ENCODE measurements at places on chromosomes 3 and 15.

GRCh38 chr3:50316657-50317242 lies 5.8 kb downstream of the HYAL2 start:
- DNase-seq = no peak

DNA sequence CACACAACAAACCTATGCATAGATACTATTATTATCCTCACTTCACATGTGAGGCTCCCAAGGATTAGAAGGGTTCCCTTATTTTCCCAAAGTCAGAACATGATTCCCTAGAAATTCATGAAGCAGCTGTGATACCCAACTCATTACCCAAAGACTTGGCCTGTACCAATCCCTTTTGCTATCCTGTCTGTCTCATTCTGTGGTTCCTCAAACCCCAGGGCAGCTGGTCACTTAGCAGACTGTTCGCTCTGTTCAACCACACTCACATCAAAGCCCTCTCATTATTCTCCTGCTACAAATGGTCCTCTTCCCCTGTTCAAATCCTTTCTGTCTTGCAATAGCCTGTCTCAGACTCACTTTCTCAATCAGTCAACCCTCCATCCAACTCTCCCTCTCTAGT lies 154.3 kb upstream of the TRIM42 start:
- DNase-seq = no peak

DNA sequence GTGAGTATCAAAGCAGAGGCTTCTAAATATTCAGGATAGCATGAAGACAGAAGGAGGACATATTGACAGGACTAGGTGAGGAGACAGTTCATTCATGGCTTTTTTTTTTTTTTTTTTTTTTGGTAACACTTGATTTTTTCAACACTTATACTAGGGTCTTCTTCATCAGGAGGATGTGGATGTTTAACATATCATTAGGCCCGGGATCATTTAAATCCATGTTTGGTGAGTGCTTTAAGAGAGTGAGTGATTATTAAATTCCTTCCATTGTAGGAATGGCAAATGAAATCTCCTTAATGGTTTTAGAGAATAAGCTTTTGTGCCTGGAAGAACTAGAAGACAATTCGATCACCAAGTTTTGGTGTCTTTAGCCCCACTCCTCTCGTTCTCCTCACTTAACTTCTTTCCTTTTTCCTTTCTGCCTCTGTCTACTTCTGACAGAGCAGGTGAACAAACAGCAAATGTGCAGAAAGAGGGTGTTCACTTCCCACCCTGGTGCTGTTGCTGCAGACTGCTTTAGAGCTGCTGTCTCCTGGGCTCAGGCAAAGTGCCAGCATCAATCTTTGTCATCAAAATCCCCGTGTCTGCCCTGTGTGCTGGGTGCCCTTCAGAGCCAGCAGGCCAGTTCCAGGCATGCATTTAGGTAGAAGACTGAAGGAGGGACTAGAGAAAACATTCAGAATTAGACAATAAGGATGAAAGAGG lies 35.6 kb upstream of the RAB11A start:
- peak; percentile 71 for DNase-seq

DNA sequence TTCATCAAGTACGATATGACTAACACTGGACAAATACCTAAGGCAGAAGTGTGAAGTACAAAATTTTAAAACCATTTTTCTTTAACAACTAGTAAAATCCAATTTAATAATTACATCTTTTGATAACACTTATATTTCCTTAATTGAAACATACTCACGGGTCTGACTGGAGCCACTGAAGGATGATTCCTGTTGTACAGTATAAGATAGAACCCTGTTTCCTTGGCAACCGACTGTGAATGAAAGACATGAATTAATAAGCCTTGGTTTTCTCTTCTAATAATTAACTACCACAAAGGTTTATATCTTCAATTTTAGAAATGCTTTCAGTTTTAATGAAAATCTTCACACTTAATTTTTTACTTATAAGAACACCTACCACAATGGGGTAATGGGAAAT lies 19.4 kb downstream of the DHX36 start:
- DNase-seq = no peak

DNA sequence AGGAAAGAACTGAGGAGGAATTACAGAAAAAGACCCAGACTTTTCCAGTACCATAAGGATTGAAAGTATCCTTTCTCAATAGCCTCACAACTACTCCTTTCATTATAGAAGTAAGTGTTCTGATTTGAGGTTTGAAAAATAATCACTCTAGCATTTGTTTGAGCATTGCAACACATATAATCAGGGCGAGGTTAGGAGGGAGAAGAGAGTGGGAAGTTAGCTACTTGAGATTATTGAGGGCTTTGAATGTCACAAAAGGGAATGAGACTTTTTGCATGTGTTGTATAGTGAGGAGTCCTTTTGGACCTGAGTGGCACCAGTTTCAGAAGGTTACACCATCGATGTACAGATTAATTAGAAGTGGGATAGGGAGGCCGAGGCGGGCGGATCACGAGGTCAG lies 65.2 kb upstream of the TNIK start:
- DNase-seq = no peak

- no peak for DNase-seq
Observed at GRCh38 chr15:34732430-34732829, 22.4 kb downstream of the GJD2 start.

- no peak for DNase-seq
Observed at GRCh38 chr3:66394019-66394752, 106.6 kb downstream of the LRIG1 start.

DNA sequence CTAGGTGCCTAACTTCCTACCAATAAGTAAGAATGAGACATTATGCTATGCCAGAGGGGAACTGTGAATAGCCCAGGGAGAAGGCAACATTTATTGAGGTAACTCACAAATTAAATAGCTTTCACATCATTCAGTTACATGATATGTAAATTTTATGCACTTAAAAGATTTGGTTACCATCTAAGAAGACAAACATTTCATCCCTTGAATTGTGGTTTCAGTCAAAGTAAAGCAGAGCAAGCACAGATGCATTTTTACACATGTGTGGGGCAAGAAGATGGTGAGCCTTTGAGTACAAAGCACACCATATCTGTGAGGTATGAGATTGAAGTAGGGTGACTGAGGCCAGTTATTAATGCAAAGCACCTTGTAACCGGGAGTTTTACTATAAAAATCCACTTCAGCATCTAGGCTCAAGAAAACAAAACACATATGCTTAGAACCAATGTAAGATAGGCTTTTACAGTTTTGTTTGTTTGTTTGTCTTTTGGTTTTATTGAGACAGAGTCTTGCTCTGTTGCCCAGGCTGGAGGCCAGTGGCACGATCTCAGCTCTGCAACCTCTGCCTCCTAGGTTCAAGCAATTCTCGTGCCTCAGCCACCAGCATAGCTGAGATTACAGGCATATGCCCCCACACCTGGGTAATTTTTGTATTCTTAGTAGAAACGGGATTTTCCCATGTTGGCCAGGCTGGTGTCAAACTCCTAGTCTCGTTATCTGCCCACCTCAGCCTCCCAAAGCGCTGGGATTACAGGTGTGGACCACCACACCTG lies 3.5 kb downstream of the PLSCR2 start:
- no peak for DNase-seq

GRCh38 chr3:4065554-4065953 lies 237.6 kb upstream of the SETMAR start:
- no peak for DNase-seq

DNA sequence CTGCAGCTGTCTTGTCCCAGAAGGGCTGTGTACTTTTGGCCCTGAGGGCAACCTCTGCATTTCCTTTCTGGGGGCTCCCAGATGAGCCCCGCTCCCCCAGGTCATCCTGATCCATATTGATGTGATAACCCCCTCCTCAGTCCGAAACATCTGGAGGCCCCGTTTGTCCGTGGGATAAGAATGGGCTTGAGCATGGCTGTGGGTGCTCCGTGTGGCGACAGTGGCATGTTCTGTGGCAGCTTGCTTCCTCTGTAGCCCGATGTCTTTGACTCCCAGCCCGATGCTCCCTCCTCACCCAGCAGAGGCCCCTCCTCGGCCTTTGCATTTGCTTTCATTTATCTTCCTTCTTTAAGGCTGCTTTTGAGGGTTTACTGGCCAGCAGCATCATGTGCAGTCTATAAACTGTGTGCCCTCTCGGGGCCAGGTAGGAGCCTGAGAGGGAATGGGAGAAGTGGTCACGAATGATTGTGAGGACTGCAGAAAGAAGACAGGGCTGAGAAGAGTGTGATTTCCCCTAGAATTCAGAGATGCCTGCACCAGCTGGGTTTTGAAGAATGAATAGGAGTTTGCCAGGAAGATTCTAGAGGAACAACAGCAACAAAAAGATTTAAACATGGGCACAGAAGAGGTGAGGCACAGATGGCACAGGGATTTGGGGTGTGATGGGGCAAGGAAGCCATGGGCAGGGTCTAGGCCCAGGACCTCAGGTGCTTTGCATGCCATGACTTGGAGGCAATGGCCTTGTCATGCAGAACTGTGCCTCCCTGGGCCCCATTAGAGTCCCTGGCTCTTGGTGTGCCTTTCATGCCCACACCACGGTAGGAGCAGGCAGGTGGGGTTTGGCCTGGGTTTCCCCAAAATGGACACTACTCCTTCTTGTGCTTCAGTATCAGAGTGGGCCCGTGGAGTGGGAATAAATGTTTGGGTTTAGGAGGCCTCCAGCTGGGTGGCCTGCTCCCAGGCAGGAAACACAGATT lies 34.2 kb downstream of the APBA2 start:
- no peak for DNase-seq

GRCh38 chr15:90309020-90309419 lies 43.1 kb upstream of the ZNF774 start:
- no peak for DNase-seq

- no peak for DNase-seq
Observed at GRCh38 chr15:80216141-80216540, 35.9 kb downstream of the CTXND1 start.

DNA sequence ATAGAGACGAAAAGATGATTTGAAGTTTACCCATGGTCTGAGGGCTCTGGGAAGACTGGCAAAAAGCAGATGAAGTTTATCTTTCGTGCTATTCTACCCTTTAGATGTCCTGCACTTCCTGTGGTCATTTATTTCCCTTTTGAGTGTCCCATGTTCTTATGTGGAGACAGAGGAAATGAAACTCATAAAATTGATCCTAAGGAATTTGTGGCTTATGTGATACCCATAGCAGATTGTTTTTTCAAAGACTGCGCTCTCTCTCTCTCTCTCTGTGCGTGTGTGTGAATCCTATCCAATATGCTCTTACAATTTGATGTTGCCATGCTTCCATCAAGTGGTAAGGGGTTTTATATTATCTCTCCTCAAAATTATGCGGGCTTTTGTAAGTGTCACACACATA lies 607.5 kb upstream of the DPPA4 start:
- no peak for DNase-seq

DNA sequence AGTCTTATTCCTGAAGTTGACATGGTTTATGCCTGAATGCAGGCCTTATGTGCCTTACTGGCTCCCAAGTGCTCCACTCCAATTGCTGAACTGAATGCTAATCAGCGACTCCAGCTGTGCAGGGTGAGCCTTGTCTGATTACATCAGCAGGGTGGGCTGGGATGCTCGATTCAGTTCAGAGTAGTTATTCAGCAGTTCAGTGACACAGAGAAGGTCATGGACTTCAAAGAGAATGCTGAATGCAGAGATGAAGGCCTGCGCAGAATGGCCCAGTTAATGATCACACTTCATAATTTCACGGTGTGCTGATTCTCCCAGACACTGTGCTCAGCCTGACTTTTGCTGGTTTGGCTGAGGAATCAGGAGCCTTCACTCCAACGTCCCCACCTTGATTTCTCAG lies 63.6 kb downstream of the CLDN1 start:
- no peak for DNase-seq

DNA sequence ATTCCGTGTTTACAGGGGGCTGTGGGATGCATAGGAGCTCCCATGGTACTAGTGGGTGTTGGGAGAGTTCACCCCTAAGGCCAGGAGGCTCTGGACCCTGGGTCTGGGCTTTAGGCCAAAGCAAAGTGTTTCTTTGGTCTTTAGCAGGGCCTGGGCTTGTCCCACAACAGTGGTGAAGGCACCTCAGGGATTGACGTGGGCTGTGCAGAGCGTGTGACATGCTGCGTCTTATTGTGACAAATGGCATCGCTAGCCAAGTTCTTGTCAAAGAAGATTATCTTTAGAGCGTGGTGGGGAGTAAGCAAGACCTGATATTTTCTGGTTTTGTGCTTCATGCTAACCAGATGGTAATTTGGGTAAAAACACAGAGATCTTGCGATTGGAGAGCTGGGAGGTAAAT lies 170.1 kb downstream of the APBA2 start:
- DNase-seq = no peak

DNA sequence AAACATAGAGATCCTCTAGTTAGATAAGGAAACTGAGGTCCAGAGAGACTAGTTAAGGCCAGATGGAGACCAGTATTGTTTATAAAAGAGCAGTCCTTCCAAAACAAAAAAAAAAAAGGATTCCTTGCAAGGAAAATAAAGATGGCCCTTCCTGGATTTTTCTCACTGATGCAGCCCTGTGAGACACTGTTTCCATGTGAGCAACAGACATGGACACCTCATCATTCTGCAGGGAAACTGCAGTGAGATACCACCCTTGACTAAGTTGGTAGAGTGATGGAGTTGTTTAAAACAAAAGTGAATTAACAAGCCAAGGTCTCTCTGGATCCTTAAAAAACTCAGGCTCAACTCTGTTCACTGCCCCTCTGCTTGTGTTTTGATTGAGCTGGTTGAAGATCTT lies 65.6 kb upstream of the MYZAP start:
- no peak for DNase-seq

GRCh38 chr3:174937478-174937877 lies 78.3 kb downstream of the NAALADL2 start:
- no peak for DNase-seq

- DNase-seq = no peak
Observed at GRCh38 chr3:195162033-195162669, 108.8 kb downstream of the XXYLT1 start.

DNA sequence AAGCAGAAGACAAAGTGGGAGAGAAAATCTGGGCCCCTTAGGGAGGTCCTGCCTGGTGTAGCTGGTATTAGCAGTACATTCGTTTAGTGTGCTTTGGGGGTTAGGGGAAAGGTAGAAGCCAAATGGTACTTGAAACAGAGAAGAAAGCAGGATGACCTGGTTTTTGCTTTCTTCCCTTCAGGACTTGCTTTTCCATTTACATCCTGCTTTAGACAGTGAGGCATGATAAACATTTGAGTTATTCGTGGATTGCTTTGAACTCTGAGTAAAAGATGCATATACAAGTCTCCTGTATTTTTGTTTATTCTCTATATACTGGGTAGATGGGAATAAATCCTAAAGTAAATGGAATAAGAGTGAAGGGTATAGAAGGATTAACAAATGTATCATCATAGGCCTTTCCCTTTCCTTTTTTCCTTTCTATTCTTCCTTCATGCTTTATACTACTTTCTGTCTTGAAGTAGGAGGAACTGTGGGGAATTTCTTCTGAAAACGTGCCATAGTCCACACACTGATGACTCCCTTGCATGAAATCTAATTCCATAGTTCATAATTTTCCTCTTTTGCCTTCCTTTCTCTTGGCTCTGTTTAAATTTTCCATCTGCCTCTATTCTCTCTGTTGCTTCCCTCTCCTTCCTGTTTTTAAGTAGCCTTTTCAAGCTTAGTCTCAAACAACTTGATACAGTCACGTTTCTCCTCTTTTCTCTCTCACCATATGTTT lies 139.5 kb upstream of the RBMS3 start:
- no peak for DNase-seq

GRCh38 chr3:195159117-195159813 lies 111.7 kb downstream of the XXYLT1 start:
- DNase-seq = no peak

- no peak for DNase-seq
Observed at GRCh38 chr3:115704661-115705338, 81.5 kb downstream of the GAP43 start.

All from hematopoietic multipotent progenitor cell treated with erythropoietin and hydrocortisone succinate and interleukin-3 and kit ligand, for 17 days (in vitro differentiated cells).